ENCODE measurements at places on chromosomes 2 and 18. TPM values are rescaled to one million over a fixed set of nuclear protein-coding genes. Genes with fewer than 3 reads are reported as not detected.
A peak's percentile ranks its signal among the peaks of the same experiment; 100 is the strongest.

DNA sequence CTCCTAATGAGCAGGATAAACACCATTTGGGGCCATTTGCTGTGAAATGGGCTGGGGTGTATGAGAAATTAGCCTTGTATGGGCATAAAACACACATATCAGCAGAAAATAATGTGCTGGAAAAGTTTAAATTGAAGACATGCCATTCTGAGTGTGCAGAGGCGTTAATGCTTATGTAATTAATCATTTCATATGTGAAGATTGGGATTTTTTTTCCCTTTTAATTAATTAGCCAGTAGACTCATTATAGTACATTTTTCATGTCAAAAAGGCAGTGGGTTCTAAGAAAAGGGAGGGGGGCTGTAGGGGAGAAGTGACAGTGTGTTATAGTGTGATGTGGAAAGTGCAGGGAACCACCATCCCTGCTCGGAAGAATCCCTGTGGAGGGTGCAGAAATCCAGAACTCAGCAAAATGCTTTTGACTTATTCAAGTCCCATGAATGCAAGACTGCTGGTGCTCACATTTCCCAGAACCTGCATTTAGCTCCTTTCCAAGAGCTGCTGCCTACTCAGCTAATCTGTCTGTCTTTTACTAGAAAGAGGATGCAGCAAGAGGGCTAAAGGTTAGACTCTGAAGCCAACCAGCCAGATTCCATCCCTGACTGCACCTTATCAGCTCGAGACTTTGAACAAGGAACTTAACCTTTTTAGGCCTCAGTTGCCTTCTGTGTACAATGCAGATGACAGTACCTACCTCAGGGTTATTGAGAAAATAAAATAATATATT, 11.6 kb upstream of the COX7A2L start:
- no peak for DNase-seq

DNA sequence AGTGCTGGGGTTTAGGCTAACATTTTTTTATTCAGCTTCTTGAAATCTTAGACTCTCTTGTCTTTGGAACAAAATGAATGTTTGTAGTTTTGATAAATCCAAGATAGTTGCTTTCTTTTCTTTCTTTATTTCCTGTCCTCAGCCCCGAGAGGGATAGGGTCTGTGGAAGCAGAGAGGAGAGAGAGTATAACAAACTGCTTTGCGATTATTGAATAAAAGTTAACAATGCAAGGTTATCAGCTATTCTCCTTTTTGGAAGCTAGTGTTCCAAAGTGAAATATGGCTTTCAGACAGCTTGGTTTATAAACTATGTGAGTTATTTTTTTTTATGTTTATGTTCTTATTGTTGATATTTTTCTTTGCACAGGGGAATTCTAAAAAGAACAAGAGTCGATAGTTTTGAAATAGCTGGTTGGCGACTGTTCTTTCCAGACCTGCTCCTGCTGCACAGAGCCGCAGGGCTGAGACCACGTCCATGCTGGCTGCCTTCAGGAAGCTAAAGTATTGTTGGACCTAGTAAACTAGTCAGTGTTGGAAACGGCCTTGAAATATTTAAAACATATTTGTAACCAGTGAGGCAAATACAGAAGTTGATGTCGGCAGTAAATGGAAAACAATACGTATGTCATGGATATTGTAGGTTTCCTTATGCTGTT, 15.5 kb upstream of the STON1 start:
- DNase-seq: no peak

DNA sequence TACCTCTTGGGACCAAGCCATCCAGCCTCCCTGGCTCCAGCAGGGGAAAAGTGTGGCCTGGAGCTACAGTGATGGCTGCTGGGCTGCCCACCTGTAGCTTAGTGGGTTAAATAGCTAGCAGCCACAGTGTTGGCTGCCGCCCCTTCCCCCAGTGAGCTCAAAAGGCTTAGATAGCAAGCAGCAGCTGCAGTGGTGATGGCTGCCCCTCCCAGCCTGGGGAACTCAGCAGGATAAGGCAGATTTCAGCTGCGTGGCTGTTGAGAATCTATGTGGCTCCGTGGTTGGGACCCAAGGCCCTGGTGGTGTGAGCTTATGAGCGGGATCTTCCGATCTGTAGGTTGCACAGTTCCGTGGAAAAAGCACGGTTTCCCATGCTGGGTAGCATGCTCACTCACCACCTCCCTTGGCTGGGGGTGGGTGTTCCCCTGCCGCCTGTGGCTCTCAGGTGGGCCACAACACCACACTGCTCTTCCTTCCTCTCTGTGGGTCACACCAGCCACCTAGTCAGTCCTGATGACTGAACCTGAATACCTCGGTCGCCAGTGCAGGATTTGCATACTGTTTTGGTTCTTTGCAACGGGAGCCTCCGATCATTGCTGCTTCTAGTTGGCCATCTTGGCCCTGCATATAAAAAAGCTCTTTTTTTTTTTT, 946.5 kb upstream of the FAM98A start:
- DNase-seq: no peak

- no peak for DNase-seq
These were observed 51.5 kb downstream of the ETAA1 start for GRCh38 chr2:67448648-67449047.

DNA sequence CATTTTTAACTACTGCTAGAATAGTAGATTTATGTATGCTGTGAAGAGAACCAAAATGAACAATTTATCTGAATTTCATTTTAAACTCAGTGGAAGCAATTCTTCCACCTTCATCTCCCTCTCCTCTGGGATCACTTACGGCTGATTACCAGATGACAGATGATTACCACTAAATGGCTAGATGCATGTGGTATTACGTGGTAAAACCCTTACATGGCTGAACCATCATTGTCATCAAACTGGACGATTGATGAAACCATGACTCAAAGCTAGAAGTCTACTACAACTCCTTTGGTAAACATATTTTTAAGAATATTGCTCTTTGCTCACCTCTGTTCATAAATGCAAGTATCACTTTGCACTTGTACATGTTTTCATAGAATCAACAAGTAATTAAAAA, 48.5 kb upstream of the DOCK10 start:
- peak; percentile 58 for DNase-seq

DNA sequence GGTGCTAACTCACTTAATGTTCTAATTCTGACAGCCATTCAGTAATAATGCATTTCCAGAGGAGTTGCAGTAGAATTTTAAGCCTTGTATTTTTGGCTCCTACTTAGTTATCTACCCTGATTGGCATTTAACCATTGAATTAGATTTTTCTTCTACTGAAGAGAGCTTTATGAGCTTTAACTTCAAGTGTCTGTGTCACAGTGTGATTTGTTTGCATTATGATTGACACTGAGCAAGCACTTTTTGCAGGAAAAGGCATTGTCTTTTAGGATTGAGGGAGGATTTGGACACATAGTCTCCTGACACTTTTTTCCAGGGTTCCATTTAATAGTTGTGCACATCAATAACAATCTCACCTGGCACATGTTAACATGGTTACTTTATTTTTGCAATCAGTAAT, 26.7 kb downstream of the LYPD6 start:
- no peak for DNase-seq

- DNase-seq: no peak
These were observed 435 bp downstream of the RNF181 start for GRCh38 chr2:85596026-85596333.

Gene GALNT5
- 70.6 TPM for total RNA-seq

Gene KCNJ3
- total RNA-seq: under 0.01 TPM

Gene MC2R
- total RNA-seq: not detected

Data from LHCN-M2 (cell line).